ENCODE measurements at places on chromosomes 3 and 15. TPM values are rescaled to one million over a fixed set of nuclear protein-coding genes. Genes with fewer than 3 reads are reported as not detected.

DNA sequence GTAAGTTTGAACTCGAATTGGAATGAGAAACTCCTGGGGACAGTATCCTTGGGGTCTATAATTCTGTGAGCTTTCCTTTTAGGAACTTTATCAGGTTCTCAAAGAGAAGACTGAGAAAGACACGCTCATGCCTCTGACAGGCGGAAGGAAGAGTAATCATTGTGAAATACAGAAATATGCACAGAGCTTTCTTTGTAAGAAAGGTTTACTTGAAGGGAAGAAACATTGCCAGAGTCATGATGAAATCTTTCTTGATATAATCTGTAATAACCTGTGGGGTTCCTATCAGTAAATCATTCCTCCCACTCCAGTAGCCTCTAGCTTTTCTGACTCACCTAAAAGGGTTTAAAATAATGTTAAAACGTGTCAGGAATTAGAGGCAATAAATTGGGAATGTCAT, 83.6 kb upstream of the CCDC39 start:
- DNase-seq, result no peak

DNA sequence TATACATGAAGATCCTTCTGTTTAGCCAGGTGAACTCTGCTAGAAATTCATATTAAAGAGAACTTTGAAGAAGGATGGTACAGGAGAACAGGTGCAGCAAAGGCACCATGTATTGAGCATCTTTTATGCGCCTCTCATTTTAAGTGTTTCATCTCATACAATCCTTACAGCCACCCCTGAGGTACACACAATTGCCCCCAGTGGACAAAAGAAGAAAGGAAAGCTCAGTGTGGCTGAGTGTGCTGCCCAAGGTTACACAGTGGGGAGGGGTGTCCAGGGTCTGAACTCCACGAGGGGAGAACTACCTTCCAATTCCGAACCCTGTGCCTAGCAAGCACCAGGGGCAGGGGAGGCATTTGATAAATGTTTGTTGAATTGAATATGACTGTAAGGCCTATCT, 98.6 kb downstream of the MECOM start:
- no peak for DNase-seq

DNA sequence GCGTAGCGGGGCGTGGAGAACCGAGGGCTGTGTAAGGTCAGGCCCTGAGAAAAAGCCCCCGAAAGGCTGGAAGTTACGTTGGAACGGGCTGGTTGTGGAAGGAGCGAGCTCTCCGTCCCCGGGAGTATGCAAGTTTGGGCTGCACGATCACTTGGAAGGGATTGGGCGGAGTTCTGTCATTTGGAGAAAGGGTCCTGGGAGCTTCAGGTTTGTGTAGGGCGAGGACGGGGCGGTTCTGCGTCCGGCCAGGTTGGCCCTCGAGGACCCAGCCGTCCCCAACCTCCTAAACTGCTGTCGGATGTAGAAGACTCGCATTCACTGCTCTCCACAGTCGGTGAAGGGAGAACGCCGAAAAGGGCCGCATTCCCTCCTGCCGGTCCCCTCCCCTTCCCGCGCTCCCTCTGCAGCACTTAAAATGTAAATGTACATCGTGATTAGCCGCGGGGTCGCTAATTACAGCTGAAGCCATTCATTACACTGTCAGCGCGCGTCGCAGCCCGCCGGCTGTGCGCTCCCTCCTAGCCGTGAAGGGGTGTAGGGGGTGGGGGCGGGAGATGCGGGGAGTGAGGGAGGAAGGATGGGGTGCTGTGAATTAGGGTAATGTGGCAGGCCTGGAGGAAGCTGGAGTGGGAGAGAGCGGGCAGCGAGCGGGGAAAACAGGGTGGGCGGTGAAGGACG, 2.5 kb upstream of the RPP25 start:
- DNase-seq, result no peak

GRCh38 chr15:51342227-51342999, 958 bp downstream of the GLDN start:
- no peak for DNase-seq

DNA sequence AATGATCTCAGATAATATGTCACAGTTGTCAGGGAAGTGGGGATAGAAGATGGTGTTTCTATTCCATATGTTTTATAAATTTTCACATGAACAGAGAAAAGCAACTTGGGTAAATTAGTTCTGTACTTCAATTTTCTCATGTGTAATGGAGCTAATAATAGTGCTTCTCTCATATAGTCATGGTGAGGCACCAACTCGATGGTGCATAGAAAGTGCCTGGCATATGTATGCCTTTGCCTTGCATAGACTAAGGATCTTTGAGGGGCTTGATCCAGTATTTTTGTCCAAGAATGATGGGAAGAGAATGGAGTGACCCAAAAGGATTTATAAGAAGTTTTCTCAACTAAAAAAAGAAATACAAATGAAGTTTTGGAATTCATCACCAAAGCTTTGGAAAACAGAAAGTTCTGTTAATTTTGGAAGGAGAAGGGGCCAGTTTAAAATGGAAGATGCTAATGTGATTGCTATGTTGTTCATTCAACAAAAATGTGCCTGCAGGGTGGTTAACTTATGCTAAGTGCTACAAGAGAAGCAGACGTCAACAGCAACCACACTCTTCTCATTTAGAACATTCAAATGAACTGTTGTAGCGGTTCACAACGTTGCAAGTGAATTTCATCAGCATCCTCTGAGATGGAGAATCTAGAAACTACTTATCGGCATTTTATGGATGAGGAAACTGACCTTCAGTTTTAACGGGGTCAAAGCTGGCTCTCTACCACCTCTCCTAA, 86.1 kb downstream of the RTP4 start:
- DNase-seq, result no peak

GRCh38 chr3:54861248-54862067, 66.4 kb downstream of the LRTM1 start:
- no peak for DNase-seq

DNA sequence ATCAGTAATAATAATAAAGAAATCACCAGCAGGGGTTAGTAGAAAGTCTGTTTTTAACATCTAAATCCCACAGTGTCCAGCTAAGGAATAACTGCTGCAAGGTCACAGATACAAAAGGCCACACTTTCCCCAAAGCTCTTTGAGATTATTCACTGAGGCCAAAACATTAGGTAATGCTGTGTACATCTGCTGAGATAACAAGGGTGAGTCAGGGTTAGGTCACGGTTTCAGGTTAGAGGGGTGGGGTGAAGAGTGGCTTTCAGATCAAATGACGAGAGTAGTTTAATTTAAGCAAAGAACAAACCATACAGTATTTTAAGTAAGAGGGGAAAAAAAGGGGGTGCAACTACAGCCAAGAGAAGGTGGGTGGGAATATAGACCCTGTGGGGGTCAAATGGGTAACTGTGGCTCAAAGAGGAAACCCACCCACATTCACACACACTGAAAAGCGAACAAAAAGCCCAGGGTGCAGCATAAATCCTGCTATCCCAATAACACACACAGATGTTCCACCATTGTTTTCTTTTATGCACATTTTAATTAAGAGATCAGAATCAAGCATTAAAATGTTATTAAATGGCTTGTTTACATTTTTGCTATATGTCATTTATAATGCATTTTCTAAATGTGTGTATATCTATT, 412.9 kb downstream of the TIGIT start:
- peak; percentile 26 for DNase-seq

DNA sequence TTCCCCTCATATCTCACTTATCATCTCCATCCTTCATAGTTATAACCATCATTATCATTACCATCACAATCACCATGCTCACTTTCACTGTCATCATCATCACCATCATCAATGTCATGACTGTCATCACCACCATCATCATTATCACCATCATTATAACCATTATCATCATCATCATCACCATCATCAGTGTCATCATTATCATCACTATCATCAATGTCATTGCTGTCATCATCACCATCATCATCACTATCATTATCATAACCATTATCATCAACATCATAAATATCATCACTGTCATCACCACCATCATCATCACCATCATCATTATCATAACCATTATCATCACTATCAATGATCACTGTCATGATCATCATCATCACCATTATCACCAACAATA, 44.1 kb downstream of the SSUH2 start:
- no peak for DNase-seq

GRCh38 chr15:63382966-63383710, 1.5 kb upstream of the CA12 start:
- no peak for DNase-seq

GRCh38 chr3:145118303-145118702, 1042.7 kb downstream of the PLOD2 start:
- no peak for DNase-seq

GRCh38 chr15:90240856-90241255, 6.8 kb downstream of the GDPGP1 start:
- no peak for DNase-seq

DNA sequence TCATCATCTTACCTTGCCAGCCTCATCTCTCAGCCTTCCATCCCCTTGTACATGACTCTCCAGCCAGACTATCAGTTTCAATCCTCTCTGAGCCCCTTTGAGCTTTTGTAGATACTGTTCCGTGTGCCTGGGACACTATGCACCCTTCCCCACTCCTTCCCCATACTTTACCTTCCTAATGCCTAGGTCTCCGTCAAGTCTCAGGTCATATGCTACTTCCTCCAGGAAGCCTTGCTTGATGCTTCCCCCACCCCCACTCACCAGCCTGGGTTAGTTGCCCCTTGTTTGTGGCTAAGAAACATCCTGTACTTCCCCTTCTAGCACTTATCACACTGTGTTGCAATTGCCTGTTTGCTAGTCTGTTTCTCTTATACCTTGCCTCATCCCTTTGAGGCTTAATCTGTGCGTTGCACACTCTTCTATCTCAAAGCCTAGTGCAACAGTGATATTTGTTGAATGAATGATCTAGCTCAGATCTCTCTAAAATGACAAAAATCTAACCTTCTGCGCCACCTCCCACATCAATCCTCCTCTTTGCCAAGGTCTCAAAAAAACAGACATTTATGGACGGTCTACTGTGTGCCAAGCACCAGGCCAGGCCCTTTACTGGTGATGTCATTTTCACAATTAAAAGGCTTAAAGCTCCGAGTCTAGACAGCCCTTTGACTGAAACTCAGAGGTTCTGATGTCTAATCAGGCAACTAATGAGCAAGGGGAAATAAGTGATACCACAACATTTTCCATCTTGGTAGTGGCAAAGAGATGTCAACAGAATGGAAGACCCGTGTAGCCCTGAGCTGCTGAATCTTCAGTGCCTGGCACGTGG, 6.5 kb upstream of the USP3 start:
- no peak for DNase-seq

DNA sequence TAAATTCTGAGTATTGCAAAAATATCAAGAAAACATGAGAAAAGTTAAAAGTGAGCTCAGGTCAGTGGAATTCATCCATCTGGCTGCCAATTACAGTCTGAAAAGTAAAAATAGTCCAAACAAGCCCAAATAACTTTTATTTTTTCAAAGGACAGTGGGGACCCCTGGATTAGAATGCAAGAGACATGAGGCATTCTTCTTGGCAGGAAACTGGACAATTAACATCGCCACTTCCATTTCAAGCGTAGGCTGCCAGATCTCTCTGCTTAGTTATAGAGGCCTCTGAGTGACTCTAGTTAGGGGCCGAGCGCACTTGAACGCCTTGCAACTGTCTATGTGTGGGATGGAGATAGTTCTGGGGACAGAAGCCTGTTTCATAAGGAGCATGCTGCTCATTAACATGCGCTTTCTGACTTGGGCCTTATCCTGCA, 189.1 kb downstream of the GHSR start:
- DNase-seq, result no peak

DNA sequence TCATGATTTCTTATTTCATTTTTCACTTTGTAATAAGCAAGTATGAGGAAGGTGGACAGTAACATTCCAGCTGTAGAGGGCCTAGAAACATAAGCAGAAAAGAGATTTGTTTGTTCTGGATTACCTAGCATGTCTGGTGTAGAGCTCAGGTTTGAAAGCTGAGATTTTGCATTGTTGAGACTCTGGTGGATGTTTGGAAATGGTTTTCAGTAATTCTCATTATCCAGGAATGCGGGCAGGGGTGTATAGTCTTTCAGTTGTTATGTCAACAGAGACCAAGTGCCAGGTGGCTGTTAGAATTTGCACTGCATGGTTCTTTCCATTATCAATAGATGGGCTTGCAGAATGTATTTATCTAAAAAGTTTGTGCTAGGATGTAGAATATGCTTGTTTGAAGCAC, 10.9 kb downstream of the GPD1L start:
- no peak for DNase-seq

GRCh38 chr3:50358355-50358910, 888 bp downstream of the TMEM115 start:
- DNase-seq, result no peak

- no peak for DNase-seq
Measured at GRCh38 chr15:68303134-68303533, 25.6 kb downstream of the FEM1B start.

GRCh38 chr3:42600958-42601675, 631 bp downstream of the NKTR start:
- DNase-seq, result peak; percentile 41

DNA sequence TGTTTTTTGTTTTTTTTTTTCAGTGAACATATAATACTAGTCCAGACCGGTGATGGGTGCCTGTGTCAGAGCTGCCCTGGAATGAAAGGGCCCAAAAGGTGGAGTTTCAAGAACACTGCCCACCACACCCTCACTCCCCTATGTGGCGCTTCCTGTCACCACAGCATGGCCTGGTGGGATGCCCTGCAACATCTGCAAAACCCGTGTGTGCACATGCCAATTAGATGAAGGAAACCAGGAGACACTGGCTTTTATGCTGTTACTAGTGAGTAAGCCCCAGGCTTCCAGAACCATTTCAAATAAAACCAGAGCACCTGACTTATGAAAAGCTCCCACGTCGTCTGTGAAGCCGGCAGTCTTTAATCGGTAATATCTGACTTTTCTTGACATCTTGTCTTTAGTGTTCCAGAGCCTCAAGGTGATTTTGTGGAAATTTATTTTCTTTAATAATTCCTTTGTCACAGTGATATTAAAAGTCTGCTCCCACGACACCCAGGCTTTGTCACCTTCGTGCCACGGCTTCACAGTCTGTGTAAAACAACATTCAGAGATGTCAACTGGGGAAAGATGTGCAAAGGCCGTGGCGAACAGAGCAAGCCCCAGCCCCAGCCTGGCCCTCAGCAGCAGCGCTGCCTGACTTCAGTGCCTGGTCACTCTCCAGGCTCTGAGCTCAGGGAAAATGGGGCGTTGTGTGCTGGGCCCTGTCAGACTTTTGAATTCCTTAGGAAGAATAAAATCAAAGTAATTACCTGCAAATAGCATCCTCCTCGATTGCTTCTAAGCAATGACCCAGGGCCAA, 6.4 kb downstream of the CFAP92 start:
- DNase-seq, result no peak

DNA sequence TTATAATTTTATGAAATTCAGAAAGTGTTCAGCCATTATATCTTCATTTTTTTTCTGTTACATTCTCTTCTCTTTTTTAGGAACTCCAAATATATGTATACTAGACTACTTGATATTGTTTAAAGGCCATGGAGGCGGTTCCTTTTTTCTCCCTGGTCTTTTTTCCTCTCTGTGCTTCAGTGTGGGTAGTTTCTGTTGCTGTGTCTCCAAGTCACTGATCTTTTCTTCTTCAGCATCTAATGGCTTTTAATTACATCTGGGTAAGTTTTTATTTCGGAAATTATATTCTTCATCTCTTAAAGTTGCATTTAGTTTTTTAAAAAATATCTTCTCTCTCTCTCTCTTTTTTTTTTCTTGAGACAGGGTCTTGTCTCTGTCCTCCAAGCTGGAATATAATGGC, 8.9 kb downstream of the PIGX start:
- no peak for DNase-seq

GRCh38 chr15:59256482-59256881, 49.8 kb downstream of the LDHAL6B start:
- DNase-seq, result no peak

- no peak for DNase-seq
Measured at GRCh38 chr3:78729946-78730345, 1037.9 kb downstream of the ROBO1 start.

The AHSG gene
- total RNA-seq, result not detected

The DAZL gene
- not detected for total RNA-seq

The CLDN16 gene
- total RNA-seq, result 0.15 TPM
